ENCODE measurements at places on chromosomes 6 and 20.

DNA sequence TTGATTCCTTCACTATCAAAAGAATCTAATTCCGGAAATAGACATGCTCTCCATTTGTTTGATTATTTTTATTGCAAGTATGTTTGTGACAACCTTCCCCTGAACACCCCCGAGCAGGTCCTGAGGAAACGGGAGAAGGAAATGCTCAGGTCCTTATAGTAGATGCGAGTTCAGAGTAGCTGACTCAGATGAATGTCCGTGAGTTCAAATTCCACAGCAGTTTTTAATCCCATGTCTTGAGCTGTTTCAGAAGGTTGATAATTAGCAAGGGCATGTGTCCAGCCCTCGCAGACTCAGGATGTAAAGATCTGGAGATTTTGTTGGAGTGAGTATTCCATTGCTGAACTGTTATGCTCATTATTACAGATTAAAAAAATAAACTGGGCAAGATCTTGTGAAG, 169.3 kb downstream of the BCAS1 start:
- no peak for DNase-seq

DNA sequence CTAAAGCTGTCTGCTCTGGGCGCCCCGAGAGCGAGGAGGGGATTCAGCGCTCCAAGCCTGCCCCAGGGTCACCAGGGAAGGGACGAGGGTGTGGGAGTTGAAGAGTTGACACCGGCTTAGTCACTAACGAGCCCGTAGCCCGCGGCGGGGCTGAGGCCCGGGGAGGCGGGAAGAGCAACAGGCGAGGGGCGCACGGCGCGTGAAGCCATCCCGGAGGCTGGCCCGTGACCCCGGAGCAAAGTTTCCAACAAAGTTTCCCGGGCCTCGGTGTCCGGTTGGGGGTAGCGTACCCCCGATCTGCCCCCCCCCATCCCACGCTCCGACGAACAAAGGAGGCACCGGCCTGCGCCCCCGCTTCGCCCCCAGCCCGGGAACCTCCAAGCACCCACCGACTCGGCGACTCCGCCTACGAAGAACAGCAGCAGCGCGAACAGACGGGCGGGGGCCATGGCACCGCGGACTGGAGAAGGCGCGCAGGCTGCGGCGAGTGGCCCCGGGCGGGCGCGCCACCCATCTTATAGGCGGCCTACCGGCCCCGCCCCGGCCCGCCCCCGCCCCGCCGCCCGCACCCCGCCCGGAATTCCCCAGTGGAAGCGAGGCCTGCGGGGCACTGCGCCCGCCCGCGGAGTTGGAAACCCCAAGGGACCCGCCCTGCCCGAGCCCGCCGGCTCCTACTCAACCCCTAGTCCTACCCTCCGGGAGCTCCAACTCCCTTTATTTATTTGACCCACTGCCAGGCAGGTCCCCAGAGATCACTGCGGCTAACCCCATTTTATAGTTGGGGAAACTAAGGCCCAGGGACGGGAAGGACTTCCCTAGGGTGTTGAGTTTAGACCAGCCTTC, at the start of gene SDC4:
TSS of gene SDC4 (minus strand) at position 489 of the 843 bp plus-strand sequence. CDS start at position 449, 40 bp downstream.
- DNase-seq = peak; percentile 74

DNA sequence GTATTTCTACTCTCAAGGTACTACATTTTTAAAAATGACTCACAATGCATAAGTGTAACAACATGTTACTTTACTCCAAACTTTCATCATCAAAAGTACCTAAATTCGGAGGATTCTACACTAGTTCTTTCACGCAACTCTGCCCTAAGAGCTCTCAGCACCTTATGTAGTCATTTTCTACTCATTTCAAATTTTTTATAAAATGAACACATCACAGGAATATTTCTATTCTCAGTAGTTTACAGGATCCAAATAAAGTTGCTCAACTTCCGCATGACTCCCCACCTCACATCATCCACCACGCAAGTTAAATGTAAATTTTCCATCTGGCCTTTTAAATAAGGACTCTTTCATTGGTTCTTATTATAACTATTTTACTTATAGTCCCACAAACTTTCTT, 344.9 kb upstream of the MANEA start:
- DNase-seq = no peak

DNA sequence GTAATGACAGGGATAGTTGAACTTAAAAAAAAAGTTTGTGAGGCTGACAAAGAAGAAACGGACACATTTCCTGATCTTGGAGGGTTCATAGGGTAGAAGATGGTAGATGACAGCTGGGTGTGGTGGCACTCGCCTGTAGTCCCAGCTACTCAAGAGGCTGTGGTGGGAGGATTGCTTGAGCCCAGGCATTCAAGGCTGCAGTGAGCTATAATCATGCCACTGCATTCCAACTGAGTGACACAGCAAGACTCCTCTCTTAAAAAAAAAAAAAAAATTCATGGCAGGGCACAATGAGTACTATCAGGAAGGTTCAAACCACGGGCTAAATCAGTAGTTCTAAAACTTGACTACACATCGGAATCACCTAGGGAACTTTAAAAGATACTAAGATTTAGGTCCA, 2.0 kb upstream of the MICA start:
- no peak for DNase-seq

DNA sequence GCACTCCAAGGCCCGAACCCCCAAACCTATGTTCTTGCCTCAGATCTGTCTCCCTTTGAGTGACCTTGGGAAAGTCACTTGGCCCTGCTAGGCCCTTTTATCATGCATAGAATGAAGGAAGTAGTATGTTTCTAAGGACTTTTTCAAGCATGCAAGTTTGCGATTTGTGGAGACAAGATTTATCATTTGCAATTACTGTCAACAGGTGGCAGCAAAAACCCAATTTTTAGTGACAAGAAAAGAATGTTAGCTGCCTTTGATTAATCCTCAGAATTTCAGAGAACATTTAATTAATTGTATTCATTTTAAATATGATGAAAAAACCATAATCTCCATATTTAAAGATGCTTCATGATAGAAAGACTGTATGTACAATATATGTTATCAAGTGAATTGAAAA, 28.3 kb upstream of the PREP start:
- no peak for DNase-seq

DNA sequence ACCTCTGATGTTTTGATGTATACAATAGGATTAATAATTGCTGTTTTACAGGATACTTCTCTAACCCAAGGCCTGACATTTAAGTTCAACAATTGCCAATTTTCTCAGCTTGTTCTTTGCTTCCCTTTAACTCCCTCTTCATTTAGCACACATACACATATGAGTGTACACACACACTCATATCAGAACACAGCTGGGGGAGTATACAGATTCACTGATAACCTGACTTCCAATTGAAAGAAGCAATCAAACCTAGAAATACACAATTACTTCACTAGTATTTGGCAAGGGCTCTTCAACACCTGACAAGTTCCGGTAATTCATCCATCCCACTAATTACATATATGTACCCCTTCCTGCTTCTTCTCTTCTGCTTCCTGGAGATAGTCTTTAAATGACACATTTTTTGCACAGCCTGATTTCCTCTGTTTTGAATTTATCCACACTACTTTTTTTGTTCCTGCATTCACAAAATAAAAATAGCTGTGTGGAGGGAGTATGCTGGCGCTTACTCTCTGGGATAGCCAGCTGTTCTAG, 11.2 kb downstream of the UST start:
- no peak for DNase-seq

- DNase-seq = no peak
Measured at GRCh38 chr6:32081168-32081990, 27.8 kb downstream of the TNXB start.

DNA sequence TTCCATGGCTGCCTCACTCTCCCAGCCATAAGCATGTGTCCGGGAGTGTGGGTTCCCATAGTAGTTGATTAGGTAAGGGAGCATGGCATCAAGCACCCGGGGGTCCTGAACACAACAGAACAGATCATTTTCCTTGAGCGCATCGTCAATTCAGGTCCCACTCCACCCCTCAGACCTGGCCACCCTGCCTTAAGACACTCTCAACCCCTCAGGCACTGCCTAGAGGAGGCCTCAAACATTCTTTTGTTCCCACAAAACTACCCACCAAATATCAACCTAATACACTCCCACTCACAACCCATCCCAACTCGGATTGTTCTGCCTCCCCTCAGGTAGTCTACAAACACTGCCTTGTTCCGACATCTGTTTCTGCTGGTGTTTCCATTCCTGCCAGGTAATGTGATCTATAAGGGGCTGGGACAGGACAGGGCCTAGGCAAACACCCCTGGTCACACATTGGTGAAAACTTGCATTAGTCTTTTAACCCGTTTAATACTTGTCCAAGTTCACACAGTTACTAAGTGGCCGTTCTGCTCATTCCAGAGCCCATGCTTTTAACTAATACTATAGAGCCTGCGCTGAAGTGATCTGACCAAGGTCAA, 1.4 kb downstream of the NFS1 start:
- DNase-seq = no peak

DNA sequence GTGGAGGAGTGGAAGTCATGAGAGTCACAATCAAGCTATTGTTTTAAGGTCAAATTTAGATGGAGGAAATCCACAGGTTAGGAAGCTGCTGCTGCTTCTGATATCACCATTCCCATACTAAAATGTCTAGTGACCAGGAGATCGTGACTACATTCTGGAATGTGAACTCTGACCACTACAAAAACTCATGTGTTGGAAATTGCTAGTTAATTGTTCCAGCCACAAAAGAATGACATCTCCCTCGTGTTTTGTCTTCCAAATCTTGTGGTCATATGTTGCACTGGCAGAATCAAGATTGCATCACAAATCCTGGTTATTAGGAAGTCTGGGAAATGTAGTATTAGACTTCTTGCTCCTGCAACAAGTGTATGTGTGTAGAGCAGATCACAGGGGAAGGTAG, 441.9 kb downstream of the CD109 start:
- DNase-seq = no peak

- no peak for DNase-seq
Measured at GRCh38 chr6:158290659-158291058, 21.6 kb upstream of the TULP4 start.

DNA sequence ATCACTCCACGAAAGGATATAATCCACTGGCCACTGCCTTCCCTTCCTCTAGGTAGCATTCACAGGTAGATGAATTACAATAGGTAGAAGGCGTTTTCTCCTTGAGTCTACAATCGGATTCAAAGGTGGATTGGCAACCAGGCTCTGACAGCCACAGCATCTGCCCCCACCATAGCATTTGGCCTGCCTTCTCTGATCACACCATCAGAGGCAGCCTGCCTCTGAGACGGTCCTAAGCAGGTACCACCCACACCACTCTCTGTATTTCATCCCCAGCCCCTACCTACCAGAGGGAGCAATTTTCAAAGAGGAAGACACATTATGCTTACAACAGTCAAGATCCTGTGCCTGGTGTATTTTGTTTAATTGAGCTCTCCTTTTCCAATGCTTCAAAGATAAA, 210.5 kb upstream of the SPTLC3 start:
- no peak for DNase-seq

- peak; percentile 35 for DNase-seq
Measured at GRCh38 chr6:1792989-1793388, 183.3 kb downstream of the FOXC1 start.

- DNase-seq = no peak
Measured at GRCh38 chr6:56814802-56815201, 140.1 kb upstream of the BEND6 start.

DNA sequence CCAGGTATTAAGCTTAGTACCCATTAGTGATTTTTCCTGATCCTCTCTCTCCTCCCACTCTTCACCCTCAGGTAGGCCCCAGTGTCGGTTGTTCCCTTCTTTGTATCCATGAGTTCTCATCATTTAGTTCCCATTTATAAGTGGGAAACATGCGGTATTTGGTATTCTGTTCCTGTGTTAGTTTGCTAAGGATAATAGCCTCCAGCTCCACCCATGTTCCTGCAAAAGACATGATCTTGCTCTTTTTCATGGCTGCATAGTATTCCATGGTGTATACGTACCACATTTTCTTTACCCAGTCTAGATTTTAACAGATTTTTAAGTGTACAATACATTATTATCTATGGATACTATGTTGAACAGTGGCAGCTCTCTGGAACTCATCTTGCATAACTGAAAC, 44.4 kb downstream of the CYP24A1 start:
- no peak for DNase-seq

GRCh38 chr6:108463784-108464183, 96.9 kb upstream of the FOXO3 start:
- no peak for DNase-seq

DNA sequence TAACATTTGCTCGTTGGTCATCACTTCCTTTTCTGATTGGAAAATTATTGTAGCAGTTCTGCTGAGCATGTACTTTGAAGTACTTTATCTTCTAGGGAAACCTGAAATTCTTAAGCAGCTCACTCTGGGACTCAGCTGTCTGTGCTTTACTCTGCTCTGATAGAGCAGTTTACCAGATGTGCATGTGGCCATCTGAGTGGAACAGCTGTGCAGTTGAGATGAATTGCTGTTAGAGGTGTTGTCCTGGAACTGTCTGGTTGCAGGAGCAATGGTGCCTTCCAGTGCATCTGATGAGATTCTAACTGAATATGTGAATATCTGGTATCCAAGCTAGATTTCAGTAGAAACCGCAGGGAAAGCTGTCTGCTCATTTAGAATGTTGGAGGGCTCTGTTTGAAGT, 27.2 kb downstream of the PANK2 start:
- no peak for DNase-seq

- DNase-seq = no peak
Measured at GRCh38 chr20:57757767-57758166, 48.0 kb upstream of the PMEPA1 start.

- DNase-seq = no peak
Measured at GRCh38 chr20:44028868-44029847, 114.5 kb downstream of the TOX2 start.

Measured in HuH-7.5 (cell line).